ENCODE measurements at places on chromosomes 11 and 22.

GRCh38 chr22:45125188-45125587 is 38.5 kb upstream of the NUP50 start:
- no peak for DNase-seq

- DNase-seq, result no peak
Observed at GRCh38 chr11:61637277-61637676, 42.9 kb upstream of the DAGLA start.

DNA sequence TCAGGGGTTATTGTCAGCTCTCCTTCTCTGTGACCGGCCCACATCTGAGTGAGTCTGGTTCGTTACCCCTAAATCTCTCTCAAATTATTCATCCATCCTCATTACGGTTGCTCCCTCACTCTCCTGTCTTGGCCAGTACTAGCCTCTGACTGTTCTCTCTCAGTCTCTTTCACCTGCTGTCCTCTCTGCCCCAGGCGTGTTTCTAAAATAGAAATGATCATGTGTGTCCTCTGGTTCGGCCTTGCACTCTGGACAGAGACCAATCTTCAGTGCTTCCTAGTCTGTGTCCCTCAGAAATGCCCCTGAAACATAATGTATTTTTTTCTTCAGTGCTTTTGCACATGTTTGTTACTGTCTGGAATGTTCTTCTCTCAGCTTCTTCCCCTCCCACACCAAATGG is 4.9 kb downstream of the PSMD13 start:
- DNase-seq, result no peak

DNA sequence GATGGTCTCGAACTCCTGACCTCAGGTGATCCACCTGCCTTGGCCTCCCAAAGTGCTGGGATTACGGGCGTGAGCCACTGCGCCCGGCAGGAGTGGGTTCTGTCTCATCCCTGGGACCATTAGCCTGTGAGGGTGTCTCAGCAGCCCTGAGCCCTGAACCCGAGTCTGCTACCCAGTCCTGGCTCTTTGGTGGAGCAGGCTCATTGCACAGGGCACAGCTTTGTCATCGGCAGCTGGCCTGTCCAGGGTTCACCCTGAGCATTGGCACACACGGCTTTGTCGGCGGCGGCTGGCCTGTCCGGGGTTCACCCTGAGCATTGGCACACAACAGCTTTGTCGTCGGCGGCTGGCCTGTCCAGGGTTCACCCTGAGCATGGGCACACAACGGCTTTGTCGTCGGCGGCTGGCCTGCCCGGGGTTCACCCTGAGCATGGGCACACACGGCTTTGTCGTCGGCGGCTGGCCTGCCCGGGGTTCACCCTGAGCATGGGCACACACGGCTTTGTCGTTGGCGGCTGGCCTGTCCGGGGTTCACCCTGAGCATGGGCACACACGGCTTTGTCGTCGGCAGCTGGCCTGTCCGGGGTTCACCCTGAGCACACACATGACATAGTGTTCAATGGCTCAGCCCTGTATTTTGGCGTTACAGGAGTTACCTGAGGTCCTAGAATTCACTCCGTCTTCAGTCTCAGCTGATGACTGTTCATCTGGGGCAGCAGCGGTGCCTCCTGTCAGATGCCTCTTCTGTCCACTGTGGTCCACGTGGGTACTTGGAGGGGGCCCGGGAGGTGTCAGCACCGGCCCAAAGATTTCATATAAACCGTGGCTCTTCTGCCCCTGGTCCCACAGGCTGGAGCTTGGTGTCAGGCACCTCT is 1082.5 kb downstream of the BRD1 start:
- DNase-seq, result no peak

- peak; percentile 20 for DNase-seq
Observed at GRCh38 chr11:122690801-122691548, 35.5 kb downstream of the UBASH3B start.
